ENCODE measurements at places on chromosomes 16 and 17.

DNA sequence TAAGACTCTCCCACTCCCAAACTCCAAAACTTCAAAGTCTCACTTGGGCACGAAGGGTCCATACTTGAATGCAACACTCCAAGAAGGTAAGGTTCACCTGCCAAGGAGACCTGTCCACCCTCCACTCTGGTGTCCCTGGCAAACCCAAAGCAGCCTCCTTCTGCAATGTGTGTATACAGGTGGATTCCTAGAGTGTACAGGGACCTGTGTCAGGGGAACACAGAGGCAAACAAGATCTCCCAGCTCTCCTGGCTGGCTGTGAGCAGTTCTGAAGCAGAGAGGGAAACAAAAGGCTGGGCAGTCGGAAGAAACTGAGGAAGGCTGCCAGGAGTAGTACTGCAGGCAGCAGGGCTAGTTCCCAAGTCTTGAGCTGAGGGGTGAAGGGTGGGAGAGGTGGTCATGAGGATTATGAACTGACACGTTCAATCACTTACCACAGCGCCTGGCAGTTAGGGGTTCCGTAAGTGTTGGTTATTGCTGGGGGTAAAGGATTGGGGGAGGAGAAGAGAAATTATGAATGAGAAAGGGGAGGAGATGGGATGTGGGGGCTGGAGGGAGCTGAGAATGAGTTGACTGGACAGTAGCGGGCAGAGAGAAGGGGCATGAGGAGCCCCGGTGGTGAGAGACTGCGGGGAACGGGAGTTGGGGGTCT is 795 bp downstream of the KCTD13 start:
- no peak for DNase-seq

- no peak for DNase-seq
Observed at GRCh38 chr17:41061964-41062363, 2.0 kb upstream of the KRTAP2-3 start.

DNA sequence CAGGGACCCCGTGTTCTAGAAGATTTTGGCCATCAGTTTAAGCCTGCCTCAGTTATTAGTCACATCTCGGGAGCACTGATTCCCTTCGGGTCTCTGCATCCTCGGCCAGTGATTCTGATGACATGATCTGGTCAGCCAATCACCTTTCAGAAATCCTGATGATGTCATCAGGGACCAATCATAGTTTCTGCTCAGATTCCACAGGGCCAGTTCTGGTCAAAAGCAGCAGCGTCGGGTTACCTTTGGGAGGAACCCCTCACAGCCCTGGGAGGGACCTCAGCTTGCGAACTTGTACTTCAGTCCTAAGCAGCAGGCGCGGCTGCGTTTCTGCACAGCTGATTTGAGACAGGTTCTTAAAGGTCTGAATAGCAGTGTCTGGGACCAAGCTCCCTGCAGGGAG is 13.9 kb downstream of the KDM8 start:
- no peak for DNase-seq

- no peak for DNase-seq
Observed at GRCh38 chr17:56756536-56756935, 77.2 kb downstream of the C17orf67 start.

All from stimulated activated CD8-positive, alpha-beta memory T cell treated with anti-CD3 and anti-CD28 coated beads, Interleukin-4, amount 100 ng/mL, for 4 hours (primary cell).